ENCODE measurements at places on chromosomes 6 and 20.
A peak's percentile ranks its signal among the peaks of the same experiment; 100 is the strongest.

- peak; percentile 15 for DNase-seq
These were observed 78.5 kb upstream of the PHACTR1 start for GRCh38 chr6:12637960-12638641.

GRCh38 chr20:40471261-40471629, 217.8 kb downstream of the MAFB start:
- no peak for DNase-seq

- no peak for DNase-seq
These were observed 122.8 kb upstream of the CDH4 start for GRCh38 chr20:61129311-61129710.

GRCh38 chr6:166582258-166582657, 4.2 kb downstream of the RAMACL start:
- DNase-seq, result no peak

- DNase-seq, result no peak
These were observed 22.3 kb downstream of the TULP4 start for GRCh38 chr6:158334534-158334933.

- no peak for DNase-seq
These were observed 127.4 kb upstream of the RPS6KA2 start for GRCh38 chr6:166754218-166755030.

- no peak for DNase-seq
These were observed 84.1 kb downstream of the C6orf52 start for GRCh38 chr6:10610289-10610688.

DNA sequence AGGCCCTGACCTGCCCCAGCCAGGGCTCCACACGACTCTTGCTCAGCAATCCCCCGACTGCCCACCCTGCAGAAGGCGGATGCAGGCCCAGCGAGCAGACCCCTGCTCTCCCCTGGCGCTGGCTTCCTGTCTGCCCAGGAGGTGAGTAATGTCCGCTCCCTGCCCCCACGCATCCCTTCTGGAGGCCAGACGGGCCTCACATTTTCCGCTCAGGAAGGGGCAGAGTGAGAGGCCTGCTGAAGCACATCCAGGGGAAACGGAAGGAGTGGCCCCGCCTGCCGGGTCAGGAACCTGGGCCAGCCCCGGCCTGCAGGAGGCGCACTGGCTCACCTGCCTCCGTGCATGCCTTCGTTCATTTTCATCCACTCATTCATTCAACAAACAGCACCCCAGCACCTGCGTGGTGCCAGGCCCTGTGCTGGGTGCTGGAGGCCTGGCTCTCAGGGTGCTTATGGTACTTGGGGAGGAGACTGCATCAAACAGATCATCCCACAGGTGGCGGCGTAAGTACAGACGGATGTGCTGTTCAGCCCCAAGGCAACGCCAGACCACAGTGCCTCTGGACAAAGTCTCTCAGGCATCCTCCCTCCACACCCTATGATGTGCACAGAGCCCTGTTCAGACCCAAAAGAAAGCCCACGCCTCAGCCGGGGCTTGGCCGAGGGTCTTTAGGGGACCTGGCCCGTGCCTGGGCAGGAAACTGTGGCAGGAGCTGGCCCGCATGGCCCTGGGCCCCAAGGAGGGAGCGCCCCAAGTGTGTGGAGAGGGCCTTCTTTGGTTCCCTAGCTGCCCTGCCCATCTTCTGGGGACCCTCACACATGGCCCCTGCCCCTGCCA, 112.1 kb downstream of the ASXL1 start:
- DNase-seq, result no peak

DNA sequence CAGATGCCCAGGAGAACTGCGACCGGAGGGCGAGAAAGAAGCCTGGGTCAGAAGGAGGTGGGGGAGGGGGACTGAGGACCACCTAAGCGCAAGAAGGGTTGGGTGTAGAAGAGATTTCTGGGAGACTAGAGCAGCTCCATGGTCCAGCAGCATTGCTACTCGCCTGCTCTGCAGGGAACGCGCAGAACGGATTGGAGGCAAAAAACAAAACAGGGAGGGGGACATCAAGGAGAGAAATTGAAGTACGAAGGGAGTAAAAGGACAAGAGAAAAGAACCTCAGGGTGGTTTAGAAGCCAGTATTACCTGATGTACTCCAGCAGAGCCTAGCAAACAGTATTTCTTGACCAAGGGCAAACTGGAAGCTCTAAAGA, 537 bp upstream of the GABBR1 start:
- DNase-seq, result no peak

DNA sequence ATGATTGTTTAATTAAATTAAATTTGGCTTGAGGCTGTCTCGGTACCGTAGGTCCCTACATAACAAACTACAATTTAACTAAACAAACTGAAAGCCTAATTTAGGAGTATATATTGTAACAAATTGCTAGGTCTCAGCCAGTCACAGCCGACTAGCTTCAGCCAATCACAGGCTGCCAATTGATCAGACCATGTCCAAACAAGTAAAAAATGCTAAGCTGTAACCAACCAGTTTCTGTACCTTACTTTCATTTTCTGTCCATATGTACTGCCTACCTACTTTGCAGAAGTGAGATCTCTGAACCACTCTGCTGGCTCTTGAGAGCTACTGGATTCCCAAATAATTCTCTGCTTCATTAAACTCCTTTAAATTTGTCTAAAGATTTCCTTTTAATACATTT, 648.0 kb upstream of the GJE1 start:
- DNase-seq, result no peak

- DNase-seq, result no peak
These were observed 69.9 kb downstream of the CDKAL1 start for GRCh38 chr6:20604159-20604558.

- DNase-seq, result no peak
These were observed 490 bp downstream of the IPCEF1 start for GRCh38 chr6:154356113-154356512.

DNA sequence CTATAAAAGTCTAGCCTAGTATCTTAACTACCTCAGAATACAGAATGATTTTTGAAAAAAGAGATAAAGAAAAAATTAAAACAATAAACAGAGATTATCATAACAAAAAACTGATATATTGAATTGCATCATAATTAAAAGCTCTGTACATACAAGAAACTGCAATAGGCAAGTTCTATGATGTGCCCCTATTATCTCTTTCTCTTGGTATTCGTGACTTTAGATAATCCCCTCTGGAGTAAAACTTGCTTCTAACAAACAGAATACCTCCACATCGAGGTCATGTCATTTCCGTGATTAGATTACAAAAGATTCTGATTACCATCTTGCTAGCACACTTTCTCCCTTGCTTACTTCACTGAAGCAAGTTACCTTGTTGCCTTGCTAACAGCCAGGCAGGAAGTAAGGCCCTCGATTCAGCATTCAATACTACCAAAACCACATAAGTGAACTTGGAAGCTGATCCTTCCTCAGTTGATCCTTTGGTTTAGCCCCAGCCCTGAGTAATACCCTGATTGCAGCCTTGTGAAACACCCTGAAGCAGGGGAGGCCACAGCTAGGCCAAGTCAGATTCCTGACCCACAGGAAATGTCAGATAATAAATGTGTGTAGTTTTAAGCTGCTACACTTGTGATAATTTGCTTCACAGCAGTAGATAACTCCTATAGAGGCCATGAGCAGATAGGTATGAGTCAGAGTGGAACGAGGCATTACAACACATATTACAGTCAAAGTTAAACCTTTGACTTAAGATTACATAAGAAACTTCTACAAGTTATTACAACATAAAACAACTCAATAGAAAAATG, 53.7 kb upstream of the TMX4 start:
- no peak for DNase-seq

DNA sequence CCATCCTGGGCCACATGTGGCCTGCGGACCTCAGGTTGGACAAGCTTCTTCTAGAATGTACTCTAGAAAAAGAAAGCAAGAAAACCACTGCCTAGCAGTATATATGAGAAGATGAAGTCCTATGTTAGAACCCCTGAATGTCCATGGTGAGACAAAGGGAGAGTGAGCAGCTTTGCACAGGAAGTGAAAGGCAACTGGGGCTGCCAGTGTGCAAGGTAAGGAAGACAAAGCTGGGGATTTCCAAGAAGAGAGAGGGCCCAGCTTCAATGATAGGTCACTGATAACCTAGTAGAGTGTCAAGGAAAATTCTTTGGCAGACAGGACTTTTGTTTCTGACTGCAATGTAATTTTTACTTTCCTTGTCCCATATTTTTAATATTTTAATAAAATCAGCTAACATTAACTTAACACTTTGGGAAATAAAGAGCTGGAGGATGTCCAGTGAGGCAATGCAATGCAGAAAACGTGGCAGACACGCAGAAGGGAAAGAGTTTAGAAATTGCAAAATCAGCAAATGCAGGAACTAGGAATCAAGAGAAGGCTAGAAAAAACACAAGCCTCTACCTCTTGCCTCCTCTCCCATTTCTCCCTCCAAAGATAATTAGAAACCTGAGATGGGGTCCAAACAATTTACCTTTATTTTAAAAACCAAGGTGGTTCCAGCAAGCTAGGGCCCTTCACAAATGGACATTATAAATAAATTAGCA, 47.4 kb downstream of the CYP39A1 start:
- no peak for DNase-seq

DNA sequence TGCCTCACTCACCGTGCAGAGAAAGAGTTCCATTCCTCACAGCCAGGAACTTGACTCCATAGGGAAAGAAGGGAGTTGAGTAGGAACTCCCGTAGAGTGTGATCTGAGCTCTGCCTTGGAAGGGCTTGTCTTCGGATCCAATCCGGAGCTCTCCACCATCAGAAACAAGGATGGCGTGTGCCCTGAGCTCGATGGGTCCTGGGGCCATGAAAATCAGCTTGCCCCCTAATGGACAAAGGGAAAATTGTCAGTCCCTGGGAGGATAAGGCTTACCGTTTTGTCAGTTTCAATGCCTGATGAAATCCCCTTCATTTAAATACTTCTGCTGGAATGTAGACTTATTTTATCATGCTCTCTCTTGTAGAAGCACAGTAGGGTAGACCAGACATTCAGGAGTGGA, 153.3 kb downstream of the PKHD1 start:
- no peak for DNase-seq

GRCh38 chr6:42210551-42210950, 7.1 kb downstream of the MRPS10 start:
- no peak for DNase-seq

DNA sequence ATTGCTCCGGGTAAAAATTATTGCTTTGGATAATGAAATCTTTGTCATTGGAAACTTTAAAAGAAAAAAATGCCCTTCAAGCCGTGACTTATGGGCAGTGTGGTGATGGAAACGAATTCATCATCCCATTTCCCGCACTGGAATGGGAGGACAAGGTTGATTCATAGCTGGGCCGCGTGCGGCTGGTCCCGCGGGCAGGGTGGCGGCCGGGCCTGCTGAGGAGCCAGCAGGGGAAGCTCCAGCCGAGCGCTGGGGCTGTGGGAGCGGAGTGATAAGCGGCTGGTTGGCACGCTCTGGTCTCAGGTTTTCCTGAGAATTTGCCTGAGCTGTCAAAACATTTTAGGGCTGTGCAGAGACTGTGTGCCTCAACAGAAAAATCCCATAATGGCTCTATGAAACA, 351.7 kb downstream of the CDC5L start:
- no peak for DNase-seq

DNA sequence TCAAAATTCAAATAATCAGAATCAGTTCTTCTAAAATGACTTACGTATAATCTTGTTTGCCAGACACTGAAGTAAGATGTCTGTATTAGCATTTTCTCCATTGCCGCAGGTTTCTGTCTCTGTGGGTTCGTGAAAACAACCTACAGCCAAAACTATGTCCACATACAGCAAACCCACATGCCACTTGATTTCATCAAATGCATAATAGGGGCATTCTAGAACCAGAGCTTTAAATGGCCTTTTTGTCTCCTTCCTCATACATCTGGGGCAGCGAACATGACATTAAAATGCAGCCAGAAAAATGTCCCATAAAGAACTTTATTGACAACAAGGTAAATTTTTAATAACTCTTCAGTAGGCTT, 90.2 kb upstream of the QKI start:
- DNase-seq, result no peak

GRCh38 chr6:117008618-117009017, 131.6 kb downstream of the RFX6 start:
- no peak for DNase-seq

- no peak for DNase-seq
These were observed 117.6 kb downstream of the TFAP2B start for GRCh38 chr6:50936277-50936681.

DNA sequence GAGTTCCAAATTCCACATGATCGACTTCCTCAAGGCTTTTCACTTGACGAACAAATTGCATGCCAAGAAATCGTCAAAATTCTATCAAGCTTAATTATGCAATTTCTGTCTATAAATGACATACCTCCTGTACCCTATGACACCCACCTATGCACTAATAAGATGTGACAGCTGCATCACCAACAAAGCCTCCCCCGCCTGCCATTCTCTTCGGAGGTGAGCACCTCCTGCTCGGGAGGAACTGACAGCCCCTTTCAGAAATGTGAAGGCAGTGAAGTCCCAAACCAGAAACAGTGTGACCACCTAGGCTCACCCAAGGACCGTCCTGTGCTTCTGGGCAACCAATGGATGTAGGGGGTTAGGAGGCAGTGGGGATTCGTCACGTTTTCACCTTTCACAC, 37.1 kb downstream of the GPR6 start:
- DNase-seq, result no peak

- no peak for DNase-seq
These were observed 4.2 kb upstream of the BLCAP start for GRCh38 chr20:37531856-37532255.

DNA sequence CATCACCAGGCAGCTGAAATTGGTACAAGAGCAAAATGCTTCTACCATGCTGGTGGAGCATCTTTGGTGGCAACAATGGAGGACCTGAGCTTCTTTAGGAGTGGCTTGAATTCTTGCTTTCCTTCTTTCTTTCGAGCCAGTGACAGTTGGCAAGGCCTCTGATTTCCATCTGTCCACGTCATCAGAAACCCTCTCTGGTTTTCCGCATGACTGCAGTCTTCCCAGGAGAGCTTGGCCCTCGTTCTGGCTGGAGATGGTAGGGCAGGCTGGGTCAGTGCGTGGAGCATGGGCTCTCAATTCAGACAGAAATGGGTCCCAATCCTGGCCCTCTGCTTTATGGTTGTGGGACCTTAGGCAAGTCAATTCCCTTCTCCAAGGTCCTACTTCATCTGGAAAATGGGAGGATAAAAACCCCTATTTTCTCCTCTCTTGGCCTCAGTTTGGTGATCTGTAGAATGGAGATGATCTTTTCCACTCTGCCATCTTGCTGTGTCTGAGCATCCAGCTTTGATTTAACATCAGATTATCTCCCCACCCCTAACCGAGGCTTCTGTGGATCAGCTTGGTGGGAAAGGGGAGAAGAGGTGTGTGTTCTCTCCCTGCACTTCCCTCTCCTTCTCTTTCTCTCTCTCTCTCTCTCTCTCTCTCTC, 3.6 kb upstream of the BPIFB1 start:
- no peak for DNase-seq

GRCh38 chr20:35954907-35955251, 577 bp upstream of the SCAND1 start:
- peak; percentile 15 for DNase-seq

- no peak for DNase-seq
These were observed 21.6 kb upstream of the RAET1L start for GRCh38 chr6:150046943-150047342.

- no peak for DNase-seq
These were observed 122.3 kb downstream of the PREX1 start for GRCh38 chr20:48705240-48706115.

- DNase-seq, result no peak
These were observed 33.2 kb upstream of the ISM1 start for GRCh38 chr20:13187899-13188298.
